Panc1 (cell line): ENCODE measurements at places on chromosomes 12 and 14.

- no peak for DNase-seq
- H3K27me3 ChIP-seq, result no peaks in the 10 kb centered on the region
- no peak overlapping the region for H3K4me3 ChIP-seq
Measured at GRCh38 chr14:101743701-101744100, 17.8 kb upstream of the PPP2R5C start.

DNA sequence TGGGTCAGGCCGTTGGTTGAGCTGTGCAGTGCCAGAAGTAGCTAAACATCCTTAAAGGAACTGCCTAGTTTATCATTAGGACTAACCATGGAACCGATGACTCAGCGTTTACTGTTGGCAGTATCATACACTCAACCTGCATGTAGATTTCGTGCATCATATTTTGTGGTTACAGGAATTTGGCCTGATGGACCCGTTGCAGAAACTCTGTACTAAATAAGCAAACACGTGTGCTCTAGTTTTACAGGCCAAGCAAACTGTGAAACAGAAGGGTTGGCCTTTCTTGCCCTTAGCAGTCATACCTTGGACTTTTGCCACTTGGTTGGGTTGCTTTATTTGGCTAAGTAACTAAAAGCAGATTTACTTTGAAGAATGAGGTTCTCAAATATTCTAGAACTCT is 35.6 kb downstream of the DGLUCY start:
- H3K4me3 ChIP-seq, result no peak overlapping the region
- H3K27me3 ChIP-seq, result no peaks in the 10 kb centered on the region
- DNase-seq, result peak; percentile 7
- no peak overlapping the region for H3K27ac ChIP-seq

DNA sequence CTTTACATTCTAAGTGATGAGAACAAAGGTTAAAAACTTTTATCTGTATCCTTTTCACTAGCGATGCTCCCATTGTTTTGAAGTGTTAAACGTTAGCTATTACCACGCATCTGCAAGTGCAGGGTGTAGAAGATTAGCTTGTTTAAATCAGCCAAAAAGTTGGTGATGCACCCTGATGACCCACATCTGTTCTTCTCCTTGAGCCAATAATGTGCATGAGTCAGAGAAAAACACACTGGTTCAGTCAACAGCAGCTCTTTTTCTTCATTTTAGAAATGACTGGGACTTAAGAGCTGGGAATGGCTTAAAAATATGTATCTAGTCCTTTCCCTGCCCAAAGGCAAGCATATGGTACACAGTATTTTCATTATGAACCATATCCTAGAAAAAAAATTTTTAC is 323.5 kb upstream of the PDE3A start:
- H3K27me3 ChIP-seq, result no peaks in the 10 kb centered on the region
- no peak overlapping the region for H3K27ac ChIP-seq
- H3K4me1 ChIP-seq, result no peaks in the 10 kb centered on the region

DNA sequence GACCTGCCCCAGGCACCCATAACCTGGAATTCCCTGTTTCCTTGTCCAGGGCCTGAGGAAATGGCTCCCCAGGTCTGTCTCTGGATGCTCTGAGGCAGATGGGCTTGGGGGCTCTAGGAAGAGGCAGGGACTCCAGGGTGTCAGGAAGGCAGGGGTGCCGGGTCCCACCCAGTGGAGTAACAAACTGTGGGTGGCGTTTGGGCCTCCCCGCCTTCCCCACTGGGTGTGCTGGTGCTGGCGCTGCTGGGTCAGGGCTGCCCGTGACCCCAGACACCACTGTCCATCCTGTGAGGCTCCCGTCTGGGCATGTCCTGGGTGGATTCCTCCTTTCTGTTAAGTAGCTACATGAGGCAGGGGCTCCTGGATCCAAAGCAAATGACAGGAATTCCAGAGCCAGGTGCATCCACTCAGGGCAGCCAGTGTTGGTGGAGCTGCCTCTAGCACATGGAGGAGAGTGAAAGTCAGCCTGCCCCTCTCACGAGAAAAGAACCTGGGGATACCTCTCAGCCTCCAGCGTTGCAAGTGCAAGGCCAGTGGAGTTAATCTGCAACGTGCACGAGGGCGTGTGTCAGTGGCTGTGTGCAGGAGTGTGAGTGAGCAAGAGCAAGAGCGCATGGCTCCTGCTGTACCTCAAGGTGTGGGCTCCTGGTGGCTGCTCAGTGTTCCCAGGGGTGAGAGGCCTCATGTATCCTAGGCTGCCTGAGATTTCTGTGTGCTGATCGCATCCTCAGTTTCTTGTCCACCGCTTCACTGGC is 403.1 kb downstream of the TMEM121 start:
- peaks cover 3% of the 10 kb centered on the region for H3K27me3 ChIP-seq
- H3K36me3 ChIP-seq, result no peaks in the 10 kb centered on the region
- H3K4me3 ChIP-seq, result no peak overlapping the region
- no peak overlapping the region for H3K27ac ChIP-seq

DNA sequence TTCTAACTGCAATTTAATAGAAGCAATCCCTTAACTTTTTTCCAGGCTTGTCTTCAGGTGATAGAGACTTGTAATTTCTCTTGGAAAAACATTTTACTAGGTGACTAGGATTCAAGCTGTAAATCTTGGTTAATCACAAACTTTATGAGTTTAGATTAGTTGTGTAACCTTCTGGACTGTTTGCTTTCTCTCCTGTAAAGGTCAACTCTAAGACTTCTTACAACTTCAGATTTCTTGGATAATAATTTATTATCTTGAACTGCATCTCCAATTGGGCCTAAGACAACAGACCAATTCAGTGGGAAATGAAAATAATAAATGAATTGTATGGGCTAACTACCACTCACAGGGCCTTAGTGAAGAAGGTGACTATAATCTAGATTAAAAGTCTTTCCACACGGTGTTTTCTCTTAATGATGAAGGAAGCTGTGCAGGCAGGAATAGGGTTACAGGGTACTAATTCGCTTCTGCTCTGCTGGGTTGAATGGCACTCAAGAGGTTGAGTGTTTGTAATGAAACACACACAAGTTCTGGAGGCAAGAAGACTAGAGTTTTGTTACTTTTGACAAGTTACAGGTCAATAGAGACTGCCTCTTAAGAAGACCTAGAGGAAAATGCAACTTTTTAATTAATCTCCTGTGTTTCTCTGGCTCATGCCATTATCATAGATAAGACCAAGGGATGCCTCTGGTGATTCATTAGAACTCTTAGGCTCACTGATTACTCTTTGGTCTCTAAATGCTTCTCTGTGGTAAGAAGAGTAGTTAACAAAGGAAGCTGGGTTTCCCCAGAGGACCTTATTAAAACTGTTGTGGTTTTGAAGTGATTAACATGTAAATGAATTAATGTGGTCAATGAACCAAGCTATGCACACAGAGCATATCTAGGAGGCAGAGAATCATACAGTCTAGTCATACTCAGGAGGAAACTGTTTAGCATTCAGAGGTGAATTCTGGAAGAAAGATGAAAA is 30.0 kb upstream of the OR4E1 start:
- no peak for DNase-seq
- H3K4me1 ChIP-seq, result no peaks in the 10 kb centered on the region
- H3K36me3 ChIP-seq, result no peaks in the 10 kb centered on the region
- no peak overlapping the region for H3K4me3 ChIP-seq
- no peaks in the 10 kb centered on the region for H3K27me3 ChIP-seq

DNA sequence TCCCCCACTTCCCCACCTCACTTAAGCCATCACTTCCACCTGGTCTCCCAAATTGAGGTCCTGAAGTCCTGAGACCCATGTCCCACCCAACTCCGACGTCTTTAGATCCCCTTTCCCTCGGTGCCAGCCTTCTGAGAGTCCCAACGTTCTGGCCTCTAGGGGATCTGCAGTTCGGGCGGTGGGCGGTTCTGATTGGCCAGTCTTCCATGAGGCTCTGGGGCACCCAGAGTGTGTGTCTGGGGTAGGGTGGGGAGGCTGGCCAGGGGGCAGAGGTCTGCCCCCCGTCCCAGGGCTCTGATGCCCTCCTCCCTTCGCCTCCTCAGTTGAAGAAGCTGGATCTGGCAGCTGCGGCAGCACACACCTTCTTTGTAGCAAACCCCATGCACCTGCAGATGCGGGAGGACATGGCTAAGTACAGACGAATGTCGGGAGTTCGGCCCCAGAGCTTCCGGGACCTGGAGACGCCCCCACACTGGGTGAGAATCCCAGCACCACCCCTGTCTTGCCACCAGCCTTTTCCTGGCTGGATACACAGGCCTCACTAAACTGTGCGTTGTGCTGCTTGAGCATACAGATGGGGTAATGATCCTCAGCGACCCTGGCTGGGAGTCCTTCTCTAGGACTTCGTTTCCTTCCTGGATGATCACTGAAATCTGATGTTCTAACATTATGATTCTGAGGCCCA is 1.5 kb downstream of the P3H3 start:
- H3K4me3 ChIP-seq, result peak overlapping the region; percentile 67
- peaks cover 10% of the 10 kb centered on the region; the same call in 1 of the 2 replicates for H3K4me1 ChIP-seq
- H3K36me3 ChIP-seq, result no peaks in the 10 kb centered on the region
- peak overlapping the region; percentile 63; the same call in 1 of the 2 replicates for H3K27ac ChIP-seq
- DNase-seq, result no peak

DNA sequence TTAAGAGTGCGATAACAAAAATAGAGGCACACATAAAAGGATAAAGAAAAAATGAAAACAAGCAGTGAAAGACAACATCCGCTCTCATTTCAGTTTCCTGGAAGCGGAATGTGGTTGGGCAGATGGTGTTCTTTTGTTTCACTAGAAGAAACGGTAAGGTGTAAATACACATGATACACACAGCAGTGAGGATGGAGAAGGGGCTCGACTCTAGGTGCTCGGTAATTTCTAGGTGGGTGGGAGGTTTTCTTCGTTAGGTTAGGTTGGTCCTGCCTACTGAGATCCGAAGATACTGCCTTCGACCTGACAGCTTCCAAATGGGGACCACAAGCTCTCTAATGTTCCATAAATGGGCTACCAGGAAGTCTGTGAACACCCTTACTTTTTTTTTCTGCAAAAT is 1082.5 kb downstream of the BCL11B start:
- H3K36me3 ChIP-seq, result no peaks in the 10 kb centered on the region
- no peak overlapping the region for H3K4me3 ChIP-seq
- no peaks in the 10 kb centered on the region for H3K27me3 ChIP-seq
- no peak overlapping the region for H3K27ac ChIP-seq
- H3K4me1 ChIP-seq, result no peaks in the 10 kb centered on the region
- no peak for DNase-seq

DNA sequence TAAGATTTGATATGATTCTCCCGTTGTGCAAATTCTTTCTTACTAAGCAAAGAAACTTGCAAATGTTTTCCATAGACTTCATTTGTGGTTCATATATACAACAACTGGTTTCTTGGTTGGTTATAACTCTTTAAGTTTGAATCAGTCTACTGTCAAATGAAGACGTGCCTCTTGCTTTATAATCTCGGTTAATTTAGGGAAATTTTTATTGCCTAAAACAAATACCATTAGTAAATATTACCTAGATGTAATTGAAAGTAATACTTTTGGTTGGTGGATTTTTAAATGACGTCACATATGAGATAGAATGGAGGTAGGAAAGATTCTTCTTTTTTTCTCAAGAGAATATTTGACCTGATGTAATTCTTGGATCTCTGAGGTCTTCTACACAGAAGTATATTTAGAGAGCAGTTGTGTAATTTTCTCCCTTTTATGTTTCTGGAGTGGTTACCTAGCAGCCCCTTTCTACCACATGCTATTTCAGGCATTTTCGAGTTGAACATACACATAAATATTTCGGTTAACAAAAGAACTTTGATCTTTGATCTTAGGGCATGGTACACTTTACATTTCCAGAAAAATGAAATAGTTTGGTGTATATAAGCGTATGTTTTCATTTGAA is 1.7 kb downstream of the ATF7IP start:
- H3K4me3 ChIP-seq, result peak overlapping the region; percentile 41; the same call in 1 of the 2 replicates
- H3K36me3 ChIP-seq, result no peaks in the 10 kb centered on the region
- peak overlapping the region; percentile 89 for H3K27ac ChIP-seq
- H3K4me1 ChIP-seq, result peaks cover 7% of the 10 kb centered on the region; the same call in 1 of the 2 replicates
- no peaks in the 10 kb centered on the region for H3K27me3 ChIP-seq

GRCh38 chr12:14937689-14938088 is 648 bp downstream of the ERP27 start:
- H3K27ac ChIP-seq, result no peak overlapping the region
- no peaks in the 10 kb centered on the region for H3K4me1 ChIP-seq
- no peaks in the 10 kb centered on the region for H3K36me3 ChIP-seq
- no peaks in the 10 kb centered on the region for H3K27me3 ChIP-seq
- H3K4me3 ChIP-seq, result no peak overlapping the region

GRCh38 chr12:57165741-57166140 is 18.3 kb upstream of the LRP1-AS start:
- H3K27ac ChIP-seq, result no peak overlapping the region
- no peak overlapping the region for H3K4me3 ChIP-seq
- H3K36me3 ChIP-seq, result no peaks in the 10 kb centered on the region
- H3K27me3 ChIP-seq, result no peaks in the 10 kb centered on the region
- H3K4me1 ChIP-seq, result no peaks in the 10 kb centered on the region; the same call in 1 of the 2 replicates

GRCh38 chr12:90015228-90015627 is 306.6 kb upstream of the ATP2B1 start:
- no peaks in the 10 kb centered on the region for H3K27me3 ChIP-seq
- H3K4me1 ChIP-seq, result no peaks in the 10 kb centered on the region
- H3K4me3 ChIP-seq, result no peak overlapping the region
- no peaks in the 10 kb centered on the region for H3K36me3 ChIP-seq
